Right lung (tissue), 10 donors: ENCODE measurements at places on chromosomes 1 and 21. TPM values are rescaled to one million over a fixed set of nuclear protein-coding genes. Genes with fewer than 3 reads are reported as not detected.
A peak's percentile ranks its signal among the peaks of the same experiment; 100 is the strongest.

C1orf53 gene
- 1.7 TPM for polyA plus RNA-seq

FYB2 gene
- polyA plus RNA-seq = 0.32 TPM

IVNS1ABP gene
- polyA plus RNA-seq = 168 TPM

CHRM3 gene
- polyA plus RNA-seq = 2.9 TPM

NR0B2 gene
- polyA plus RNA-seq = 4.0 TPM

PLEKHA6 gene
- polyA plus RNA-seq = 13.9 TPM

NTNG1 gene
- 22.2 TPM for polyA plus RNA-seq

ZNF695 gene
- polyA plus RNA-seq = 6.0 TPM

SV2A gene
- 6.1 TPM for polyA plus RNA-seq

L1TD1 gene
- 5.4 TPM for polyA plus RNA-seq

SYNC gene
- 5.9 TPM for polyA plus RNA-seq

- DNase-seq = no peak
Observed at GRCh38 chr1:61119085-61119484, 36.7 kb downstream of the NFIA start.

DNA sequence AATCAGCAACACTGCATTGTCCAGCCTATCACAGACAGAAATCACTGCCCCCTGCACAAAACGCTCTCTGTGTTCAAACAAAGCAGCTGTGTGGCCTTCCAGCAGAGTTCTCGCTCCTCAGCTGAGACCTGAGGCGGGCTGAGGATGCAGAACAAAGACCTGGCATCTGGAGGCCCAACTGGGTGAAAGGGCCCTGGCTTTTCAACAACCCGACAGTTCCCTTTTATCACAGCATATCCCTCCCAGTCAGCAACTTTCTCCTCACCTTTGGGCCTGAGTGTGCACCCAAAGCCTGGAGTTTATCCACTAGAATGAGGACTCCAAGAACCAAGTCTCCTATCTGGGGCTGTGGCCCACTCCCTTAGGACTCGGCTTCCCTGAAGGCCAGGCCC lies 42.6 kb upstream of the A3GALT2 start:
- DNase-seq = no peak

DNA sequence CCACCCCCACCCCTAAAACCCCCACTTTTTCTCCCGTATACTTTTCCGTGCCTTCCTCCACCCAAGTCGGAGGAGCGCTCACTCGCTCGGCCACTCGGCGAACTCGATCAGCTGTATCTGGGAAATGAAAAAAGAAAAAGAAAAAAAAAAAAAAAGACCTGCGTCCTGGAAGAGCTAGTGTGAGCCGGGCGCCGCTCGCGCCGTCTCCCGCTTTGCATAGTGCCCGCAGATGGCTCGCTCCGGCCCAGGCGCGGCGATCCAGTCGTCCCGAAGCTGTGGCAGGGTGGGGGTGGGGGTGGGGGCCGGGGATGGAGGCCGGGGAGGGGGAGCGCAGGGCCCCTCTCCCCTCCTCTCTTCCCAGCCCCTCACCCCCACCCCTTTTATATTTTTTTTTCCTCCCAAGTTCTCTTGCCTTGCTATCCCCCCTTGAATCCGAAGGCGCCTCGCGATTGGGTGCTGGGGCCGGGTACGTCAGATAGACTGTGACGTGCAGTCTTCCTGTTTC lies 299 bp upstream of the PROX1 start:
- no peak for DNase-seq

DNA sequence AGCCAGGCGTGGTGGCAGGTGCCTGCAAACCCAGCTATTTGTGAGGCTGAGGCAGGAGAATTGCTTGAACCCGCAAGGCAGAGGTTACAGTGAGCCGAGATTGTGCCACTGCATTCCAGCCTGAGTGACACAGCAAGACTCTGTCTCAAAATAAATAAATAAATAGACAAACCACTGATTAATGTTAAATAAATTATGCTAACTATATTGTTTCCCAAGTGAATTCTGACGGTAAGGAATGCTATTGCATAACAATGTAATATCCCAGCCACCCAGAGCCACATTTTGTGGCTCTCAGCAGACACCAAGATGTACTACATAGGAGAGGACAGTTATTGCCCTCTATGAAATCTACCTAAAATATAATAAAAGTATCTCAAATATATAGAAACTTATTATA lies 55.4 kb downstream of the LPGAT1 start:
- DNase-seq = no peak

GRCh38 chr1:88673446-88673845 lies 10.6 kb upstream of the PKN2 start:
- DNase-seq = no peak

DNA sequence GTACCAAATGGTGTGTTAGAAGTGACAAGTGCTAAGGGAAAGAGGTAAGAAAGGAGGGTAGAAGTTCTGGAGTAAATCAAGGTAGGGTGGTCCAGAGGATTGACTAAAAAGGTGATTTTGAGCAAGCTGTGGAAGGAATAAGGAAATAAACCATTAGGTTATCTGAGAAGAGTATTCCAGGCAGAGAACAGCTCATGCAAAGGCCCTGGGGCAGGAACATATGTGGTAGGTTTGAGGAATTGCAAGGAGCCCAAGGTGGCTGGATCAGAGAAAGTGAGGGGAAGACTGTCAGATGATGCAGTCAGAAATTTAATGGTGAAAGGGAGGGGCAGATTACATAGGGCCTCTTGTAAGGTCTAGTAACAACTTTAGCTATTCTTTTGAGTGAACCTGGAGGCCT lies 302.6 kb downstream of the PBX1 start:
- no peak for DNase-seq

GRCh38 chr1:18879791-18880309 lies 20.4 kb upstream of the TAS1R2 start:
- DNase-seq = no peak

DNA sequence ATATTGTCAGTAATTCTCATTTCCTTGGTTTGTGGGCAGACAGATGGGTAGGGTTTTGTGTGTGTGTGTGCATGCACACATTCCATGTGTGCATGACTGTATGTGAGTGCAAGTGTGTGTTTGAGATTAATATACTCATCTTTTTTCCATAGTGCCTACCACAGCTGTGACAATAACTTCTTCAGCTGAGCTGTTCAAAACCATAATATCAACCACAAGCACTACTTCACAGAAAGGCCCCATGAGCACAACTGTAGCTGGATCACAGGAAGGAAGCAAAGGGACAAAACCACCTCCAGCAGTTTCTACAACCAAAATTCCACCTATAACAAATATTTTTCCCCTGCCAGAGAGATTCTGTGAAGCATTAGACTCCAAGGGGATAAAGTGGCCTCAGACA lies 149.3 kb downstream of the ADGRL2 start:
- no peak for DNase-seq

DNA sequence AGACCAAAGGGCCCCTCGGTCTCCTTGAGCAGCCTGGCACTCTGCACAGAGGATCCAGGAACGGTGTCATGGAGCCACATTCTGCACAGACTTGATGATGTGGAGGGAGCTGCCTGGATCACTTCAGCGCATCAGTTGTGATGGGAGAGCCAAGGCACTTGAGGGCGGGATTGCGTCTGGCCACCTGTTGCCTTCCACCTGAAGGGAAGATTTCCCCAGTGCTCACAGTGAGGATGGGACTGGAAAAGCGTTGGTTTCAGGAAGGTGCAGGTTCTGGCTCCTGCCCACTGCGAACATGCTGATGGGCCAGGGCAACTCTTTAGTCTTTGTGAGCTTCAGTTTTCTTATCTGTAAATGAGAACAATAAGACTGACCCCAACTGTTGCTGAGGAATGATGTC lies 2.6 kb downstream of the RER1 start:
- DNase-seq = no peak

GRCh38 chr1:229040630-229041358 lies 230.1 kb upstream of the RAB4A start:
- DNase-seq = no peak

GRCh38 chr21:46119637-46120271 lies 21.8 kb downstream of the COL6A2 start:
- no peak for DNase-seq

DNA sequence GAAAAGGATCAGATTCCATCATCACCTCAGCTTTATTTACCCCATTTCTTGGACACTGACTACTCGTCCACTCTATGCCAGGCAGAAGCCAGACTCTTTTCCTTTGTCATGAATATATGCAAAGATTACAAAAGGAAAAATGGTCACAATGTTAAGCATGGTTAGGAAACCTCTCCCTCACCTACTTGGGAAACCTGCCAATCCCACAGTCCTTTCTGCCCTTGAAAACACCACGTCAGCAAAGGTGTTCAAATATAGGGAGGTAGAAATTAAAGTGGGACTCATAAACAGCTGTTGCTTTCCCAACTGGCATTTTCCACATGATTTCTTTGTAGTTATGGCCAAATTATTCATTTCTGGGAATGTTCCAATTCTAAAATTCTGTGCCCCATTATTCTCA lies 16.2 kb upstream of the ATP13A2 start:
- DNase-seq = no peak

- peak; percentile 52 for DNase-seq
Observed at GRCh38 chr1:52629325-52629643, 3.7 kb upstream of the SHISAL2A start.

GRCh38 chr1:88175631-88176226 lies 508.3 kb upstream of the PKN2 start:
- no peak for DNase-seq

- no peak for DNase-seq
Observed at GRCh38 chr21:44320847-44321246, 18.3 kb downstream of the CFAP410 start.

DNA sequence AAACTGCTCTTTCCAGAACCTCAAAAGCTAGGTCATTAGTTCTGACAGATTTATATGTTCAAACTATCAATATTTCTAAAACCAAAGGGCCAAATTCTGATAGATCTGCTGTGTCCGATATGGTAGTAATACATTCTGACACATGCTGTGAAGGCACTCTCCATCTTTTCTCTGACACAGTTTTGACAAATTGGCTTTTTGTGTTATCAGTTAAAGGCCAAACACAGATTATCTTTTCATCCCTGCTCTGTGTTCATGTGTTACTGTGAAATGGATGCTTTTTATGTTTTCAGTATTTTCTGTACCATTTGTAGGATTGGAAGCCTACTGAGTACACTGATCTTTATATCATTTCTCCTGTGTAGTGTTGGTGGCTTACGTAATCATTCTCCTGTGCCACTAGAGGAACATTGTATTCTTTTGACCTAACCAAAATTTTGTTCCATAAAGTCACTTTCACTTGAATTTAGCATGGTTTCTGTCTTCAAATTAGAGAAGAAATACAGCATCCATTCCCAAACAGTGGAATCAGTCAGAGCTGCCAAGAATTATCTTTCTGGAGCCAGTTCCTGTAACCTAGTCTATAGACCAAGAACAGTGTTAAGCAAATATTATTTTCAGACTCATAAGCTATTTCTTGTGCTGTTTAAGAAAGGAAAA lies 137.2 kb downstream of the ADGRL2 start:
- no peak for DNase-seq

DNA sequence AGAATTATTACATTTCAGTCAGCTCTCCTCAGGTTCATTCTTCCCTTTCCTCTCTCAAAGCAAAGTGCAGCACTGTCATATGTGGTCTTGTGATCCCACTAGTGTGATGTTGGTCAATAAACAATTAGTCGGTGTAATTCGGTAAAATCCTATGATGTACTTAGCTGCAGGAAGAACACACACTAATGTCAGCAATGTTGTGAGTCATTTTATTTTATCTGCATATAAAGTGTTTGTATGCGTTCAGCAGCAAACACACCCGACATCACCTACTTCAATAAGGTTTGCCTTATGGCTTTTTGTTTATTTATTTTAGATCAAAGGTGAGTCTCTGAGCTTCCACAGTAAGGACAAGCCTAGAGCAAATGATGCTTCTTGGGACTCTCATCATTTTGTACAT lies 47.8 kb downstream of the PTPN14 start:
- no peak for DNase-seq

GRCh38 chr1:73947009-73947408 lies 251.0 kb downstream of the LRRIQ3 start:
- no peak for DNase-seq

GRCh38 chr1:240693036-240693435 lies 81.1 kb upstream of the GREM2 start:
- DNase-seq = no peak

DNA sequence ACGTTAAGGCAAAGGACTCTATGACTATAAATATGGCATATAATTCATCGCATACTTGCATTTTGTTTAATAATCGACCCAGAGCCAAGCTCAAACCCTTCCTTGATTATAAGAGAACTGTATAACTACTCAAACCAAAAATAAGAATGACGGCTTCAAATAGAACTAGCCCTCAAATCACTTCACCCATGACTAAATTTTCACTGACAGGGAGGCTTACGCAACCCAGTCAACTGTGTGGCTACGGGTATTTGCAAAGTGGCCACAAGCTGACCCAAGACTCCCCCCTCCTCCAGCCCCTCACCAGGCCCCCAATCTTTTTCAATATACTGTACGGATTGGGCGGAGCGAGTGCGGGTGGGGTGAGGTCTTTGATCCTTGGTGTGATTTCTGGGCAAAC lies 268.3 kb downstream of the ASTN1 start:
- no peak for DNase-seq

GRCh38 chr21:45102391-45102932 lies 28.1 kb downstream of the ADARB1 start:
- no peak for DNase-seq

GRCh38 chr1:187413405-187414169 lies 584.8 kb downstream of the PLA2G4A start:
- DNase-seq = no peak

DNA sequence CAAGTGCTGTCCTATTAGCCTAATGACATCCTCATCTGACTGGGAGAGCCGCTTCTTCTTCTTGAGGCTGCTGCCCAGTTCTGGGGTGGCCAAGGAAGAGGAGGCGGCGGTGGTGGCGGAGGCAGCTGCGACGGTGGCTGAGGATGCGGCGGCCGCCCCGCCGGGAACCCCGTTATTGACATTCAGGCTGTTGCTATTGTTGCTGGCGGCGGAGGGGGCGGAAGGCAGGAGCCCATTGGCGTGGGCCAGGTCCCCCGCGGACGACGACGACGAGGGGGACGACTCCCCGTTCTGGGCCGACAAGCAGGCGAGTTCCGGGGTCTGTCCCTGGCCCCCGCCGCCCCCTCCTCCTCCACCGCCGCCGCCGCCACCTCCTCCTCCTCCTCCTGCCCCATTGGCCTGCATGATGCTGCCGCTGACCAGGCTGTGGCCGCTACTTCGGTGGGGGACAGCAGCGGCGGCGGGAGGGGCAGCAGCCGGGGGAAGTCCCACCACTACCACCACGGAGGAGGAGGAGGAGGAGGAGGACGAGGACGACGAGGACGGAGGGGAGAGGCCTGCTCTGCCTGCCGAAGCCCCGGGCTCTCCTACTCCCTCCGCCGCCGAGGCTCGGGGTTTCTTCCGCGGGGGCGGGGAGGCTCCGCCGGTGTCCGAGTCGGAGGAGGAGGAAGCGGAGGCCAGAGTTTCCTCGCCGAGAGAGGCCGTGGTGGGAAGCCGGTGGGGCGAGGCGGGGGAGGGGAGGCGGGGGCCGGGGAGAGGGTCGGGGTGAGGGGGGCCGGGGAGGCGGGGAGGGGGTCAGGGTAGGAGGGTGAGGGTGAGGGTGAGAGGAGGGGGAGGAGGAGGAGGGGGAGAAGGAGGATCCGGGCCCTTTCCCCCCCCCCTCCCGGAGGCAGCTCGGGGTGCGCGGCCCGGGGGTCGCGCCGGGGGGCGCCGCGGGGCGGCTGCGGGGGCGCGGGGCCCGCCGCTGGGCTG lies 610 bp downstream of the WDR26 start:
- DNase-seq = peak; percentile 32

- DNase-seq = peak; percentile 74
Observed at GRCh38 chr1:207959141-207959825, 48.4 kb upstream of the CD34 start.
